ENCODE measurements at places on chromosomes 12 and 14.
A peak's percentile ranks its signal among the peaks of the same experiment; 100 is the strongest.

- no peak for DNase-seq
Measured at GRCh38 chr12:114913871-114914801, 230.2 kb upstream of the TBX3 start.

DNA sequence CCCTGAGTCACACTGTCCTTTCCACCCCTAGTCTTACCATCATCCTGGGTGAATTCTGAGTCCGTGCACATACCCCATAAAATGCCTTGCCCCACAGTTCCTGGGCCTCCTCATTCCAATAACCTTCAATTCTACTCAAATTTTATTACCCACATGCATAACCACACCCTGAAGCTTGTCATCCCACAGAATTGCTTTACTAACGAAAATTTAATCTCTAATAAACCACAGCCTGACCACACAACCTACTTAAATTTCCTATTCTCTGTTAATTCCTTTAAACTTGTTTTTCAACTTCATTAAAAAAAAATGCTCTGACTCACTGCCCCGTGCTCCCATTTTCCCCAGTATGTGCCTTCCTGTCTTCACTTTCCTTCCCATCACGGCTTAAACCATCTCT, 205.9 kb downstream of the PHLDA1 start:
- no peak for DNase-seq

DNA sequence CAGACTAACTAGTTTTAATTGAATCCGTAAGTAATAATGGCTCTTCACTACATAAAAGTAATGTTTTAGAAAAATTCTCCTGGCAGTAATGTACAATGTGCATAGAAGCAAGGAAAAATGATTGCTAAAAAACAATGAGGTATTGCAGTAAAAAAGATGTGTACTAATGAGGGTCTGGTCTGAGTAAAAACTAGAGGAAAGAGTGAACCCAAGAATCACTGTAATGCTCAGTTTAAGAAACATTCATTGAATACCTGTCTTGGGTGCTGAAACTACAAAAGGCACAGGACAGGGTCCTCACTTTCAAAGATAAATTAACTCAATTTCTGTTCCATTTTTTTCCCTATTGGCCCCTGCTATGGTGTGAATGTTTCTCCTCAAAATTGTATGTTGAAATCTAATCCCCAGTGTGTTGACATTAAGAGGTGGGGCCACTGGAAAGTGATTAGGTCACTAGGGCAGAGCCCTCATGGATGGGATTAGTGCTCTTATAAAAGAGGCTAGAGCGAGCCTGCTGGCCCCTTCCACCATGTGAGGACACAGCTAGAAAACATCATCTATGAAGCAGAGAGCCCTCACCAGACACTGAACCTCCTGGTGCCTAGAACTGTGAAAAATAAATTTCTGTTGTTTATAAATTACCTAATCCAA, 51.6 kb downstream of the RPS6KA5 start:
- DNase-seq, result peak; percentile 18

DNA sequence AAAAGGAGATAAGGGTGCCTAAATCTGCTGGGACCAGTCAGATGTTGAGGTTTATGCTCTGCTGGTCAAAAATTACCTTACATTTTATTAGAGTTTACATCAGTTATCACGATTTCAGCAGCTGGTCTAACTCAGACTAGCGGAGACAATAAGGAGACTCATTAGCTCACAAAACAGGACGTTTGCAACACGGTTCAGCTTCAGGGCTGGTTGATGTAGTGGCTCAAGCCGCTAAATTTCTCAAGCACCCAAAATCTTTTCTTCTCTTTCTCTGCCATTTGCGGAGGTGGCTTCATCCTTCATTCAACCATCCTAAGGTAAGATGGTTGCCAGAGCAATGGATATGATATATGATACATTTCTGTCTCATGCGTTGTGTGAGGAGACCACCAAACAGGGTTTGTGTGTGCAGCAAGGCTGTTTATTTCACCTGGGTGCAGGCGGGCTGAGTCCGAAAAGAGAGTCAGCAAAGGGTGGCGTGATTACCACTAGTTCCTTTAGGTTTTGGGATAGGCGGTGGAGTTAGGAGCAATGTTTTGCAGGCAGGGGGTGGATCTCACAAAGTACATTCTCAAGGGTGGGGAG, 30.3 kb upstream of the CLIP1 start:
- DNase-seq, result no peak

GRCh38 chr12:71587012-71587411, 76.6 kb downstream of the ZFC3H1 start:
- no peak for DNase-seq

GRCh38 chr12:104974626-104975290, 11.4 kb upstream of the NOPCHAP1 start:
- peak; percentile 76 for DNase-seq

DNA sequence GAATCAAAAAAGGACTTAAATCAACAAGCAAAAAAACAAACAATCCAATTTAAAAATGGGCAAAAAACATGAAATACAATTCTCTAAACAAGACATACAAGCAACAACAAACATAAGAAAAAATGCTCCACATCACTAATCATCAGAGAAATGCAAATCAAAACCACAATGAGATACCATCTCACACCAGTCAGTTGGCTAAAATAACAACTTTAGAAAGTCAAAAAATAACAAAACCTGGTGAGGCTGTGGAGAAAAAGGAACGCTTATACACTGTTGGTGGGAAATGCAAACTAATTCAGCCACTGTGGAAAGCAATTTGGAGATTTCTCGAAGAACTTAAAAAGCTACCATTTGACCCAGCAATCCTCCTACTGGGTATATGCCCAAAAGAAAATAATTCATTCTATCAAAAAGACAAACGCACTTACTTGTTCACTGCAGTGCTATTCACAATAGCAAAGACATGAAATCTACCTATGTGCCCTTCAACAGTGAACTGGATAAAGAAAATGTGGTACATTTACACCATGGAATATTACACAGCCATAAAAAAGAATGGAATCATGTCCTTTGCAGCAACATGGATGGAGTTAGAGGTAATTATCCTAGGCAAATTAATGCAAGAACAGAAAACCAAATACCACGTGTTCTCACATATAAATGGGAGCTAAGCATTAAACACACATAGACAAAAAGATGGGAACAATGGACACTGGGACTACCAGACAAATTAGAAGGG, 26.9 kb downstream of the PRKD1 start:
- DNase-seq, result no peak

DNA sequence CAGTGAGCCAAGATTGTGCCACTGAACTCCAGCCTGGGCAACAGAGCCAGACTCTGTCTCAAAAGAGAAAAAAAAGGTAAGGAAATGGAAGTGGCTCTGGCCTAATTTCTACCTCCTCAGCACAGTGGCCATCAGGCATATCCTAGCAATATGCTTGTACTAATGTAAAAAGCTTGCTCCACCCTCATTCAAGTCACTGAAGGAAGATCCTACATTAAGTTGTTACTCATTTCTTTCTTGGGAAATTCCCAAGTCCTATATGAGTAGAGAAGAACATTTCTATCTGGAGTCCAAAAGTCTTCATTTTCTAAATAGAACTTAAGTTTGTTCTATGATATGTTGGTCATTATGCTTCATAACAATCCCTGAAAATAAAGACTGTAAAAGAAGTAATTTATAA, 67.3 kb upstream of the HOXC13 start:
- no peak for DNase-seq

- DNase-seq, result no peak
Measured at GRCh38 chr12:69919495-69919894, 94.5 kb downstream of the MYRFL start.

- DNase-seq, result no peak
Measured at GRCh38 chr14:70166530-70167203, 22.1 kb downstream of the SLC8A3 start.

GRCh38 chr12:1865284-1865866, 45.0 kb downstream of the LRTM2 start:
- DNase-seq, result no peak

GRCh38 chr12:128661226-128661569, 162.6 kb downstream of the SLC15A4 start:
- DNase-seq, result no peak

- no peak for DNase-seq
Measured at GRCh38 chr14:32167907-32168306, 33.9 kb upstream of the RNU6-7 start.

DNA sequence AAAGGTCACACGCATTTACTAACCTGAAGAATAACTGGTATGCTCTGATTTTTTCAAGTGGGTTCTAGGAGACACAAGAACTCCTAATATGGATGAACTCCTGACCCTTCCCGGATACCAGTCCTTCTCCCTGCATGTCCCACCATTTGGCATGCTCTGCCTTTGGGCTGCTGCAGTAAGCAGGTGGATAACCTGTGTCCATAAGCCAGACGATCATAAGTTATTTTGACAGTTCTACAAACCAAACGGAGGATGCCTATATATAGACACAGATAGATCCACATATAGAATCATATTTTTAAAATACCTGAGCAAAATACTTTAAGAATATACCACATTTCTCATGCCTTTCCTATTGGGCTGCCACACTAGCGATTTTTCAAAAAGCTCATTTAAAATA, 49.4 kb downstream of the TMTC1 start:
- DNase-seq, result no peak

GRCh38 chr14:71460091-71460490, 472.1 kb upstream of the RGS6 start:
- no peak for DNase-seq

DNA sequence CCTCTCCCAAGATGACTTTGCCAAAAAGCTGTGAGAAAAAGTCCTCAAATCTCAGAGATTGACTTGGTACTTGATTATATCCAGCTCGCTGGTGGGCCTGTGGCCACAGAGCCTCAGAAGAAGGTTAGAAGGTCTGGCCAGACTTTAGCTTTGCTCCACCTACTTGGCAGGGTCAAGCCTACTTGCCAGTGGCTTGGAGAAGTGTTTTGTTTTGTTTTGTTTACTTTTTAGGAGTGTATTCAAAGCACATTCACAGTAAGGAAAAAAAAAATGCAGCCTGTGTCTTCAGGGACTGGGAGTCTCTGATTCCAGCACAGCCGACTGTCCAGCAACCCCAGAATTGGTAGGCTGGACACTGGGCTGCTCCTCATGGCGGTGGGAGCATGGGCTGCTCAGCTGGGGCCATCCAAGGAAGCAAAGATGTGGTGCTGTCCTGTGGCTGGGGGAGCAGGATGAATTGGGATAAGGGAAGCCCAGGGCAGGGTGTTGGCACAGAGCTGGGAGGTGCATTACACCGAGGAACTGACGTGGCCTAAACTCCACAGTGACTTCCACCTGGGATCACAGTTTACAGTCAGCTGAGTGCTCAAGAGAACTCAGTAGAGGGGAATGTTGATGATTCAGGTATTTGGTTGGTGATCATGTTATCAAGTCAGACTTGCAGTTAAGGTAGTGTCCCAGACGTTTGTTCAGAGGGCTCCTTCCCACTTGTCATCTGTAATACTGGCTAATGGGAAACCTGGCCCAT, 73.5 kb downstream of the PPP2R5C start:
- DNase-seq, result no peak

- no peak for DNase-seq
Measured at GRCh38 chr12:49864798-49865090, 21.8 kb upstream of the BCDIN3D start.

DNA sequence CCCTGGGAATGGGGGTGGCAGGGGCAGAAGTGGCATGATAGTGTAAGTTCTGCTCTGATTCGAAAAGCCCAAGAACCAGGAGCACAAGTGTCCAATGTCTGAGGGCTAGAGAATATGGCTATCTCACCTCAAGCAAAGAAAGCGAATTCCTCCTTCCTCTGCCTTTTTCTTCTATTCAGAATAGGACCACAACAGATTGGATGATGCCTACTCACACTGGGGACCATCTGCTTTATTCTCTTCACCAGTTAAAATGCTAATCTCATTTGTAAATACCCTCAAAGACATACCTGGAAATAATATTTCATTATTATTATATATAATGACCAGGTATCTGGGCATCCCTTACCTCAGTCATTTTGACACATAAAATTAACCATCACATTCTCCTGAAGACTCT, 808.7 kb downstream of the NRXN3 start:
- no peak for DNase-seq

DNA sequence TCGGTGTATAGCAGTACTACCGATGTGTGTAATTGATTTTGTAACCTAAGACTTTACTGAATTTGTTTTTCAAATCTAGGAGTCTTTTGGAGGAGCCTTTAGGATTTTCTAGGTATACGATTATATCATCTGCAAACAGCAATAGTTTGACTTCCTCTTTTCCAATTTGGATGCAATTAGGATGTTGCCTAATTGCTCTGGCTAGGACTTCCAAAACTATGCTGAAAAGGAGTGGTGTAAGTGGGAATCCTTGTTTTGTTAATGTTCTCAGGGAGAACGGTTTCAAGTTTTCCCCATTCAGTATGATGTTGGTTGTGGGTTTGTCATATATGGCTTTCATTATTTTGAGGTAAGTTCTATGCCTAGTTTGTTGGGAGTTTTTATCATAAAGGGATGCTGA, 171.6 kb upstream of the PDE3A start:
- no peak for DNase-seq

DNA sequence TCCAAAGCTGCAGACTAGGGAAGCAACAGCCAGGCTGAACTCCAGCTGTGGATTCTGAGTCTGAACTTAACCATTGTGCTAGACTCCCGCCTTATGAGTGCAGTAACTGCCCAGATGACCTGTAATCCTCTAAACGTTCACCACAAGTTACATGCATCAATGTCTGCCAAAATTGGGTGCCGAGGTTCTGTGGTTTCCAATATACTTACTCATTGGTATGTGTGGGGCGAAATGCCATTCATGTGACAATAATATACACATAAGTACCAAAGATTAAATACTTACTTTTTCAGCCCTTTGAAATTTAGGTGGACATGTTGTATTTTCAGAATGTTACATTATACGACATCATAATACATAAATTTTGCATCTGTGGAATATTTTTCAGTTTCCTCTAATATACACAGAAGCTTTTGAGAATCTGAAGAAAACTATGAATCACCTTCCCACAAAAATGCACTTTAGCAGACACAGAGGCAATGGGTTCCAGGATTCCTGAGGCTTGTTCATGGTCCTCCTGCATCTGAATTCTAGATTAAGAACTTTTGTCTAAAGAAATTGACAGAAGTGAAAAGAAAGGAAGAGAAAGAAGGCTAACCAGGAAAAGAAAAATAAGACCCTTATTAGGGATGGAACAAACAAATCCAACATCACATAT, 31.7 kb downstream of the GRIP1 start:
- no peak for DNase-seq

GRCh38 chr14:77028384-77029231, at the start of gene IRF2BPL:
Gene IRF2BPL, minus strand, starts transcription at chr14:77028708. Its CDS starts 916 bp downstream, at chr14:77027792.
- peak; percentile 97 for DNase-seq

DNA sequence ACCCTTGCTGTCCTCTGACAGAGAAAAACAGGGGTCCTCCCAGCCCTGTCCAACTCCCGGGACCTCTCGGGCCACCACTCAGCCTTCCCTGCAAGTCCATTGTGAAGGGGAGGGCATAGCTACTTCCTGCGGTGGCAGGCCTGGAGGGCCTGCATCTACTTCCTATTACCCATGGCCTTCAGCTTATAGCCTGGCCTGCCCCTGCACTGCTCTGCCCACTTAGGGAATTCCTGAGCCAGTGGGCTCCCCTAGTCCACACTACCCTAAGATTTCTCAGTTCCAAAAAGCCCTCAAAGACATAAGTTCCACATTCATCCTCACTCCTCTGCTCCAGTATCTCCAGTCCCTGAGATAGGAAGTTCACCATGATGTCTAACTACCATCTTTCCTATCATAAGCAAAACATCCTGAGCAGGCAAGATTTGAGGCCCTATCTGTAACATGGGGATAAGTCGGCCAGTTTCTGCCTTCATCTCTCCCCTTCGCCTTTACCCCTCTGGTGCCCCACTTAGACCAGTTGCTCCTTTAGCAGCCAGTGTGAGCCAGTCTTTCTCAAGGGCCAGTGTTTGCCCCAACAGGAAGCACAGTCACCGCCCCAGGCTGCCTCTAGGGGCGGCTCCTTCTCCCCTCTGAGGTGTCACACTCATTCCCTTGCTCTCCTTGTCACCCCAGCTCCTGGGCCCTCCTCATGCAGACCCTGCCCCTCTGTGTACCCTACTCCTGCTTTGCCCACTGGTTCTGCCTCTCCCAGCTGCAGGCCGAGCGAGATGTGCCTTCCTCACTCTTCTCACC, 10.9 kb downstream of the HDAC7 start:
- DNase-seq, result peak; percentile 64

Data from CD4-positive, alpha-beta T cell treated with Interleukin-15 for 1 hour (primary cell).